ENCODE measurements at places on chromosomes 6 and 20.

DNA sequence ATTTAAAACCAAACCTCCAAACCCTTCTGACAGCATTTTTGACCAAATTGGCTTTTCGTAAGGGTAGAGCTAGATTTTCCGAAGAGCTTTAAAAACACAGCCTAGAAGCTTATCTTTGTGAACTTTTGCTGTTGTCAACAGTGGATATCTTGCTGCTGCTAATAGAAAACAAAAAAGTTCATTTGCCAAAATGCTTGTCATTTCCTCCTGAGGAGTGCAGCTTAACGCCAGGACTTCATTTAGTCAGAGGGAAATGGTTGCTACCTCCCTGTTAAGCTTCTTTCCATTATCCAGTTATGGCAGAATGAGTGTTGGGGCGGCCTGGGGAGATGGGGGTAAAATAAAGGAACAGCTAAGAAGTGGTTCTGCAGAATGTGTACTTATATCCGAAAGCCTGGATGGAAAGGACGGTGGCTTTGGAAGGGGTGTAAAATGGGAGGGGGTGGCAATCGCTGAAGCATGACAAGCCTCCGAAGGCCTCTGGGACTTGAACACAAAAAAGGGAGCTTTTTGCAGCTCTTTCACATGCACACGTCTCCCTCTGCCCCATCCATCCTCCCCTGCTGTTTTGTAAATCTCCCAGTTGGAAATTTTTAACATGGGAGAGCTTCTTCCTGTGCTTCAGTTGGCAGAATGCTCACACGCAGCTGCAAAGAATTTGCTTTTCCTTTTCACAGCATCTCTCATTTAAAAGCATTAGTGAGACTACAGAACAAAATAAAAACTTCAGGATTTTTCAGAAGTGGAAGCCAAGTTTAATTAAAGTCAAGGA, 22.5 kb downstream of the JARID2 start:
- no peak for DNase-seq

DNA sequence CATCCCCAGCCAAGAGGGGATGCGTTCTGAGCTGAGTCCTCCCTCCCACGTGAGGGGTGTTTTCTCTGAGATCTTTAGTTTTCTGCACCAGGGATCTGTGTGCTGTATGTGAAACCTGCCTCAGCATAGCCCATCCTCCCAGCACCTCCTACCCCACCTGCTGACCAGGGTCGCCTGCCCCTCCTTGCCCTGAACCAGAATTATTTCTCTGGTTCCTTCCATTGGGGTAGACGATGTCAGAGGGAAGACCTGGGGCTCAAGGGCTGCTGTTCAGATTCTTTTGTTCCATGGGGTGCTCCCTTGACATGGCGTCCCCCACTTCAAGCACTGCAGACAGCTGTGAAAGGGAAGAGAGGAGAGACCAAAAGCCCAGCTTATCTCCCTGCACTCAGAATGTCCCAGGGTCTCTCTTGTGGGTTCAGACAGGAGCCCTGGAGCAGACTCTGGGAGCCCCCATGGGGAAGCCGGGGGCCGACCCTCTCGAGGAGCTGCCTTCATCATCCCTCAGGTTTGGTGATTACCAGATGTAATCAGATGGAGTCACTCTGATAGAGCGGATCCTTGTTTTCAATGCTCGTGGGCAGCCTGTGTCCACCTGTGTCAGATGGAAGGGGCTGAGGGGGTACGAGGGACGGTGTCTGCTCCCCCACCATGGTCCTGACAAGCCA, 74.3 kb downstream of the ERMARD start:
- DNase-seq: no peak

DNA sequence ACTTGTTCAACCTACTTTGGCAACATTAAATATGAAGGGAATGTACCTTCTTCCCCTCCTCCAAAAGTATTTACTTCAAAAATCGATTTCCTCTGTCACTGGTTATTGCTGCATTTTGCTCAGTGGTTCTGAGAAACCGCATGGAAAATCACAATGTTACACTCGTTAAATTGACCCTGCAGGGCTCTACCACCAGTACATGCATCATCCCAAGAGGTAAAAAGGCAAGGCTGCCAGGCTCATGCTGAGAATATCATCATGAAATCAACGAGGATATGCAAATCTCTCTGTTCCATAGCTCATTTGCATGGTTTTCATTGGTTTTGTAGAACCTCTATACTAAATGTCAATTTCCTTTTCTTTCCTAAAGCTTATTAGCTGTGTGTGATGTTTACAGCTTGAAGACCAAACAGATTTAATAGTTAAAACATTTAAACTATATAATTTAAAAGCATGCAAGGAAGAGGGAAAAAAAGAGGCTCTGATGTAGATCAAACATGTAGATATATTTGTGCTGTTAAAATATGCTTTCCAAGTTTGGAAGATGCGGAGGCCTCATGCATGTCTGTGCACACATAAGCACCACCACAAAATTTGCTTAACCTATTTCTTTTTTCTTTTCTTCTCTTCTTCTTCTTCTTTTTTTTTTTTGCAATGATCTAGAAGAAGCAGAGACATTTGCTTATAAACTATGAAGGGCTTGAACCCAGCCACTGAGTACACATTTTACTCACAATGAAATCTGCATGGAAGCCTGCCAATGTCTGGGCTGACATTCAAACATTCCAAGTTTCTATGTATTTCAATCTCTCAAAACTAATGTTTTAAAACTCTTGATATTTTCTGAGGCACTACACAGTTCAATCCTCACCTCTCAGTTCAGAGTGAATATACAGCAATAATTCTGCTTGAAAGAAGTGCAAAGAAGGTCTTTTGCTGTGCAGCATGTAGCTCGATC, 194.0 kb downstream of the GMPR start:
- no peak for DNase-seq

GRCh38 chr20:37503256-37503927, 17.7 kb upstream of the NNAT start:
- no peak for DNase-seq

DNA sequence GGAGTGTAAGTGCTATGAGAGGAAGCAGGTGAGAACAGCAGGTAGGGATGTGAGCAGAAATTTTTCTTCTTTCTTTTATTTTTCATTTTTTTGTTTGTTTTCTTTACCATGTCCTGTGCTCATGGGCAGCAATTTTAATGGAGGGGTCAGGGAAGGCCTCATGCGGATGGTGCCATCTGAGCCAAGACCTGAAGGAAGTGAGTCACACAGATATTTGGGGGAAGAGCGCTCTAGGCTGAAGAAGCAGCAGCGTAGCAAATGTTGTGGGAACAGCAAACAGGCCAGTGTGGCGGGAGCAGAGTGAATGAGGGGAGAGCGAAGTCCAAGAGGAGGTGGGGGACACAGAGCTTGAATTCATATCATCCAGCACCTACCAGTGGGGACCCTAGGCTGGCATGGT, 12.7 kb downstream of the SPDEF start:
- DNase-seq: no peak

DNA sequence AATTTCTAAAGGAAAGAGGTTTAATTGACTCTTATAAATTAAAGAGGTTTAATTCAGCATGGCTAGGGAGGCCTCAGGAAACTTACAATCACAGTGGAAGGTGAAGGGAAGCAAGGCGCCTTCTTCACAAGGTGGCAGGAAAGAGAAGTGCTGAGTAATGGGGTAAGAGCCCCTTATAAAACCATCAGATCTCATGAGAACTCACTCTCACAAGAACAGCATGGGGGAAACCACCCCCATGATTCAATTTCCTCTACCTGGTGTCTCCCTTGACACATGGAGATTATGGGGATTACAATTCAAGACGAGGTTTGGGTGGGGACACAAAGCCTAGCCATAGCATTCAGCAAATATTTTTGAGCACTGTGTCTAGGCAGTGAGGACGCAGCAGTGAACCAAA, 3.9 kb upstream of the IPCEF1 start:
- no peak for DNase-seq

Measured in activated CD8-positive, alpha-beta memory T cell treated with anti-CD3 and anti-CD28 coated beads for 1 hour (primary cell).